Activated T-cell treated with anti-CD3 and anti-CD28 coated beads, Interleukin-2, amount 50 U/mL, for 24 hours (primary cell): ENCODE measurements at places on chromosomes 16 and 17.
A peak's percentile ranks its signal among the peaks of the same experiment; 100 is the strongest.

- DNase-seq = no peak
These were observed 124.7 kb downstream of the NPIPB5 start for GRCh38 chr16:22635357-22635761.

- DNase-seq = no peak
These were observed 39.5 kb downstream of the RCVRN start for GRCh38 chr17:9865586-9865985.

GRCh38 chr17:16241906-16242399 lies 24.9 kb downstream of the PIGL start:
- DNase-seq = no peak

- DNase-seq = no peak
These were observed 45.0 kb upstream of the SMURF2 start for GRCh38 chr17:64707050-64707591.

- DNase-seq = no peak
These were observed 11.9 kb upstream of the SP6 start for GRCh38 chr17:47862621-47863440.

- DNase-seq = no peak
These were observed 122.6 kb upstream of the MED13 start for GRCh38 chr17:62187681-62188080.

DNA sequence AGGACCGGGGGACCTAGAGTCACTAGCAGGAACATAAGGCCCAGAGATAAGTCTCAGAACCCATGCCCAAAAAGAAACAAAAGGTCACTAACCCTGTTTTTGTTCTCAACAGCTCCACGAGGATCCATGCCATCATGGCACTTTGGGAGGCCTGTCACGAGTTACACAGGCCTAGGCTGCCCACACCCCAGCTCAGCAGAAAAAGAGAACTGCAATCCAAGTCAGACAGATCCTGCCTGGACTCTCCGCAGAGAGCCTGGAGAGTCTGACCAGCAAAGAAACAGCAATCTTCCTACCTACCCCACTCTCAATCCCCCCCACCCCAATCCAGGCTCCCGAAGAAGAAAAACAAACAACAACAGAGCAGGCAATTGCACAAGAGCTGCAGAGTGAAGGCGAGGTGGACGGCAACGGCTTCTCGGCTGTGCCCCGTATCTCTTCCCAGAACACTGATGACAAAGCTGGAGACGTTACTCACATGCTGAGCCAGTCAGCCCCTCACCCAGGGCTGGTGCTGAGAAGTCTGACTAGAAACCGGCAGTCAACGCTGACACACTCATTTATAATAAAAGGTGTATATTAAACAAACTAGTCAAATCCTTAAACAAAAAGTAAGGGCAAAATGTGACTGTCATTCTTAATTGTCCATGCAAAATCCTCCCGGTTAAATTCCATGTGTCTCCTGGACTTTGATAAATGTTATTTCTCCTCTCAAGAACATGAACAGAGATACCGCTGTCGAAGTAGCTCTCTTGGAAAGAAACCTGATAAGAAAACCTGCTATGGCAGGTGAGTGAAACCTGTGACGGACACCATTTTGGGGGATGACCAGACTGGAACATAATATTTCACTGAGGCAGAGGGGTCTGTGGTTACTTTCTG lies 89.3 kb downstream of the SMG6 start:
- DNase-seq = no peak

- no peak for DNase-seq
These were observed 7.0 kb upstream of the TMEM235 start for GRCh38 chr17:78224231-78225087.

DNA sequence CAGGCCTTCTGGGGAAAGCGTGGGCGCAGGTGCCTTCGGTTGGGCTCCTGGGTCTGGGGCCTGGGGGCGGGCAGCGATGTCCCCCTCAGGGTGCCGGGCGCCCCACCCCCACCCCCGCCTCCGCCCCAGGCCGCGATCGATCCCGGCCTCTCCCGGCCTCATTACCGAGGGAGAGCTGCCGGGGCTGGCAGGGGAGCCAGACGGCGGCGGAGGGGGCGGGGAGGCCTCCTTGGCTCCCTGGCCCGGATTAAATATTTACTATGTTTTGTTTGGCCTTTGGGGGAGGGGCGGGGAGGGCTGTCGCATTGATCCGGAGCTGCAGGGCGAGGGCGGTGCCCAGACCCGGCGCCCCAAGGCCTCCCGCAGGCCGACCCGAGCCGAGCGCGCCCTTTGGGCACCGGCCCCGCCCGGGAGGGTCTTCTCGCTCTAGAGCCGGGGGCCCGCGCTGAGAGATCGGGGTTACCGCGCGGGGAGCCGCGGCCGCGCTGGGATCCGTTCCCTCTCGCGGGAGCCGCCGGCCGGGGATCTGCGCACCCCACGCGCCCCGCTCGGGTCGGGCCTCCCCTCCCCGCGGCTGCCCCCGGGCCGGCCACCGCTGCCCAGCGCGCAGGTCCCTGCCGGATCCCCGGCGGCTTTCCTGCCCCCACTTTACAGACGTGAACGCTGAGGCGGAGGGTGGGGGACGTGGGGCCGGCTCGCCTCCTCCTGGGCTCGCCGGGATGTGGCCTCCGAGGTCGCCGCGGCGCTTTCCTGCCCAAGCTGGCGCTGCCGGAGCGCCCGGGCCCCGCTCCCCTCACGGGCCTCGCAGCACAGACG lies 27.0 kb downstream of the RTN4RL1 start:
- DNase-seq = peak; percentile 35

DNA sequence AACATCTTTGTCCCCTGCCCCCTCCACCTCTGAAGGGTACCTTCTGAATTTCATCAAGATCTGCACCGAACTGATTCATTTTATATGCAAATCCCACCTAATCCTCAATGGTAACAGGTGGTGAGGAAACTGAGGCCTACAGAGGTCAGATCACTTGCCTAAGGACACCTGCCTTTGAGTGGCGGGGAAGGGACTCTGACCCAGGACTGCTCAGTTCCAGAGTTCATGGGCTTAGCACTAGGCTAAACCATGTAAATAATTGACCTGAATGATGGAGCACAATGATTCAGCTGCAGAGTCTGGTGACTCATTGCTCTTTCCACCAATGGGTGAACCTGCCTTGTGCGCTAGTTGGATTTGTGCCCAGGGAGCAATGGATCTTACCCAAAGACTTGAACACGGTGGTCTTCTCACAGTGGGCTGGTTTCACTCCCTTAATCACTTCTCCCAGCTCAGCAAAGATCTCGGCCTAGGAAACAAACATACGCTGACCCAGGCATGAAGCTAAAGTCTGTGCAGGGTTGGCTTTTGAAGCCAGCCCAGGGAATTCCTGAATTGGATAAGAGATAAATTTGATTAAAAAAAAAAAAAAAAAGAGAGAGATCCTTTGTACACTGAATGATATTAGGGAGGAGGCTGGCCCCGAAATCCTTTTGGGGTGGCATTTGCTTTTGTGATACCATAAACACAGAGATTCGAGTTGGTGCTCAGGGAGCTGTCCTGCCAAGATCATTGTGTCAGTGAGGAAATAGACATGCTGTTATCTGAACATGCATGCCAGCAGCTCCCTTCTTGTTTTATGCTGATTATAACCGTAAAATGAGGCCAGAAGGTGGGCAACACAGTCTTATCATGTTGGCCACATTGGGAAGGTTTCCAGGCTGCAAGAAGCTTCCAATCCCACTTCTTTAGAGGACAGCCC lies 17.0 kb downstream of the CRYM start:
- DNase-seq = no peak
